ENCODE measurements at places on chromosomes 16 and 17. TPM values are rescaled to one million over a fixed set of nuclear protein-coding genes. Genes with fewer than 3 reads are reported as not detected.

FAM20A gene
- total RNA-seq = 12.2 TPM

CCL1 gene
- not detected for total RNA-seq

ACOX1 gene
- total RNA-seq = 63.2 TPM

SKAP1 gene
- total RNA-seq = not detected

NFATC3 gene
- total RNA-seq = 8.4 TPM

TELO2 gene
- total RNA-seq = 22.9 TPM

TBC1D3B gene
- total RNA-seq = 2.5 TPM

OR4D1 gene
- not detected for total RNA-seq

COA3 gene
- 72.0 TPM for total RNA-seq

NLGN2 gene
- total RNA-seq = 10.7 TPM

KRT33B gene
- 2.7 TPM for total RNA-seq

SMIM36 gene
- not detected for total RNA-seq

MMP2 gene
- total RNA-seq = 1,958 TPM

WDR90 gene
- 22.6 TPM for total RNA-seq

STAT5B gene
- 31.9 TPM for total RNA-seq

AANAT gene
- not detected for total RNA-seq

EMP2 gene
- total RNA-seq = 9.7 TPM

RMI2 gene
- 19.4 TPM for total RNA-seq

WIPF2 gene
- 6.4 TPM for total RNA-seq

GABARAPL2 gene
- 44.0 TPM for total RNA-seq

CAPNS2 gene
- 0.87 TPM for total RNA-seq

CRYBA1 gene
- total RNA-seq = not detected

MYH1 gene
- total RNA-seq = not detected
